ENCODE measurements at places on chromosomes 16 and 17.

- no peak for DNase-seq
These were observed 14.7 kb upstream of the CTCF start for GRCh38 chr16:67547423-67548264.

DNA sequence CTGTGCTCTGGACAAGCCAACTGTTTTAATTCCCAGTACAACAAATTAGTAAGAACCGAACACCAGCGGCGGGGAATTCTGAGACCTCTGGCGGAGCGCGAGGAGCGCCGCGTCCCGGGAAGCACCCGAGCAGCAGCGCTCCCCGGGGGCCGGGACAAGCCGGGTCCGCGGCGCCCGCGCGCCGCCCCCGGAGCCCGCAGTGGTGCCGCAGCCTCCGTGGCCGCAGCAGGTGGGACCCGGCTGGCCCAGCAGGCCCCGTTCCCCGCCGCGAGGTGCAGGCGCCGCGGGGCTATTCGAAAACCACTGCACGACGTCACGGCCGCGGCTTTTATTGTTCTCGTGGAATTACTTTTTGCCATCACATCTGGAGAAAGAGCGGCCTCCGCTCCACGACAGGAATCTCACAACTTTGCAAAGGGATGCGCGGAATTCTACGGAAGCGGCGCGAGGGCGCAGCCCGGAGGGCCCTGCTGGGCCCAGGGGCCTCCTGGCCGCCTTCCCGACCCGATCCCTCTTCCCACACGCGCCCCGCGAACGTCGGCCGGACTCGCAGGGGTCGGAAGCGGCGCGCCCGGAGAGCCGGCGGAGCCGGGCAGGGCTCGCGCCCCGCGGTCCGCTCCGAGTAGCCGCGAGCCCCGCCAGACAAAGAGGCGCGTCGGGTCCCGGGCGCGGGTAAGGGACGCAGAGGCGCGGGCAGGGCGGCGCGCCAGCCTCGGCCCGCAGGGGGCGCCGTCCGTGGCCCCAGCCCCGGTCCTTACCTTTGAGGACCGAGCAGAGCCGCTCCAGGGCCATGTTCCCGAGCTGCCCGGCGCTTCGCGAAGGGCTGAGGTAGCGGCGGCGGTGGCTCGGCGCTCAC lies 696 bp downstream of the NETO2 start:
- DNase-seq: peak; percentile 56

DNA sequence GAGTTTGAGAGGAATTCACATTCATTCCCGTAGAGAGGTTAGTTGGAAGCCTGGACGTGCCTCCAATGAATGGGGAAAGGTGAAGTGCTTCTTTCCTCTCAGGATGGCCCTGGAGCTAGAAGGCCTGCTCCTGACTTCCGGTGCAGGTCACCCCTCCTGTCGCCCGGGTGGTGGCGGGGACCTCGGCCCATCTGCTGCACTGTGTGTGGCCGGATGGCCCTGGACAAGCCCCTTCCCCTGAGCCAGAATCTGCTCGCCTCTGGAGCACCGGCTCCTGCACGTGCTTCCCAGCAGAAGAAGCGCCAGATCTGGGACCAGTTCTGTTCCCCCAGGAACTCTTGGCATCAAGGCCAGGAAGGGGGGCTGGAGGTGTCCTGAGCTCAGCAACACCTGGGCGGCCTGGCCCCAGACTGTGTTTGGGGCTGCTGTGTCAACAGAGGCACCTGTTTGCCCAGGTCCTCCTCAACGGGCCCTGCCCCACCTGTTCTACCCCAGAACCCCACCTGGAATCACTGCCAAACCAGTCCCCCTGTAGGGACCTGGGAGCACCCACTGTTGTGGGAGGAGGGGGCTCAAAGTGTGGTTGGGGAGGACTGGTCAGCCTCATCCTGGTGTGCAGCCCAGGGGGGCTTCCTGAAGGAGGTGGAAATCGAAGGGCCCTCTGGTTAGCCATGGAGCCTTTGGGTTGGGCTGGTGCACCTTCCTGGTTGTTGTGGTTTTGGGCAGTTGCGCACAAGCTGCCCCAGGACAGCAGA lies 5.1 kb upstream of the PERCC1 start:
- DNase-seq: no peak

DNA sequence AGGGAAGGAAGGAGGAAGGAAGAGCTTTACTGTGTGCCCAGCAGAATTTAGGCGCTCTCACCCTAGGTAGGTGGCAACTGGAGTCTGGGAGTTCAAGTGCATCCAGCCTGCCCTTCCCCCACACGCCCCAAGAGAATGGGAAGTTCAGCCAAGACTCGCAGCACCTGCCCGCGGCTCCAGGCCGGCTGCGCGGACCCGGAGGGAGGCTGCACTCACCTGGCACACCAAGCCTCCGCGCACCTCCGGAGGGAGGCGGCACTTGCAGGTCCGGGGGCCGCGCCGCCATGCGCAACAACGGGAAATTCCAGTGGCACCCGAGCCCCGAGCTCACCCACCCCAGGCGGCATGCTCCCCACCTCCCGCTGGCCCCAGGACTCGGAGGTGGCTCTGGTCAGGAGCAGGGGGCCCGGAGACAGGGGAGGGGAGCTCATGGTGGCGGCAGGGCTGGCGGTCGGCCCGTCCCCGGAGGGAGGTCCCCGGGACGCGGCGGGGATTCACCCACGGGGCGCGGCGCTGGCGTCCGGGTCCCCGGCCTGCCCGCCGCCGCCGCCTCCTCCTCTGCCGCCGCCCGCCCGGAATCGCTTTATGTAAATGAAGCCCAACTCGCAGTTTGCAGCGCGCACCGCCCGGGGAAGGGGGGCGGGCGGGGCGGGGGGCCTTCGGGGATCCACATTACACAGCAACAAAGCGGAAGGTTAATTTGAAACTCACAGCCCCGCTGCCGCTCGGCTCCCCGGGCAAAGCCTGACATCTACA lies at the start of gene ZFHX3:
Gene ZFHX3, minus strand, starts transcription at position 593 of the 756 bp plus-strand sequence. CDS start 87,983 bp downstream, outside the sequence.
- DNase-seq: peak; percentile 73

DNA sequence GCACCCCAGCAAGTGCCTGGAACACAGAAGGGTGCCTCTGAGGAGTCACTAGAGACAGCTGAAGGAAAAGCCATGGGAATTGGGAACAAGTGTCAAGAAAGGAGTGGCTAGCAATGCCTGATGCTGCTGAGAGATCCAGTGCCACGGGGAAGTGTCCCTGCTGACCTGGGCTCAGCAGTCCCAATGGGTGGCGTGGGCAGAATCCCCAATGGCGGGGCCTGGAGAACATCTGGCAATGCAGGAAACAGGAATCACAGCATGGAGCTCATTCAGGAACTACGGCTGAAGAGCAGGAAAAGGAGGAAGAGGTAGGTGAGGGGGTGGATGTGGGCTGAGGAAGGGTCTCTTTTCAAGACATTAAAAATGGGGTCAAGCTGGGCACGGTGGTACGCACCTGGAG lies 30.1 kb downstream of the UBE2O start:
- no peak for DNase-seq

GRCh38 chr16:70725912-70726828 lies 40.3 kb upstream of the MTSS2 start:
- no peak for DNase-seq

- no peak for DNase-seq
These were observed 14.1 kb downstream of the SPG7 start for GRCh38 chr16:89522287-89522686.

DNA sequence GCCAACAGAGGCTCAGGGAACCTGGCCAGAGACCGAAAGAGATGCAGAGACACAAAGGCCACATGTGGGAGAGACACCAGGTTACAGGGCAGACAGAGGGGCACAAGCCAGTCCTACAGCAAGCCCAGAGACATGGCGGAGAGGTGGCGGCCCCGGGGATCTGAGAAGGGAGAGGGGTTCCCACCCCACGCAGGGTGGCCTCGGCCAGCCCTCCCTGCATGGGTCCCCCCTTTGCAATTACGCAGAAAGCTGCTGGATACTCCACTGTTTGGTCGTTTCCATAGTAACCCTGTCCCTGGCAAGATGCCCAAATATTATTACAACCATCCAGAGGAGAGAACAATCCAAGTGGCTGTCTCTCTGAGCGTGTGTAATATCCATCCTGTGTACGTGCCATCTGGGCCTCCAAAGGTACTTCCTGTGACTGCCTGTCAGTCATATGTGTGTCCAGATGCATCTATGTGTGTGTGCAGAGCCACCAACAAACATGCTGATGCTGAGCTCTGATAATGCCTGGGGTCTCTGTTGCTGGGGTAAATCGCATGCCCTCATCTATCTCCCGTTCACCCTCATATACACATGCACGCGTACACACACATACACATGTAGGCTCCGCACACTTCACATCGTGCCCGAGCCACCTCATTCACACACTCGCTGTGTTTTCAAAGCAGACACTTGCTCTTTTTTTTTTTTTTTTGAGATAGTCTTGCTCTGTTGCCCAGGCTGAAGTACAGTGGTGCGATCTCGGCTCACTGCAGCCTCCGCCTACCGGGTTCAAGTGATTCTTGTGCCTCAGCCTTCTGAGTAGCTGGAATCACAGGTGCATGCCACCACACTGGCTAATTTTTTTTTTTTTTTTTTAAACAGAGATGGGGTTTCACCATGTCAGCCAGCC lies 5.5 kb downstream of the PCGF2 start:
- DNase-seq: peak; percentile 87

- DNase-seq: peak; percentile 22
These were observed at the start of gene WNK4 for GRCh38 chr17:42779936-42780850. WNK4 (plus strand) TSS chr17:42780610; CDS start chr17:42780699, 89 bp downstream.

DNA sequence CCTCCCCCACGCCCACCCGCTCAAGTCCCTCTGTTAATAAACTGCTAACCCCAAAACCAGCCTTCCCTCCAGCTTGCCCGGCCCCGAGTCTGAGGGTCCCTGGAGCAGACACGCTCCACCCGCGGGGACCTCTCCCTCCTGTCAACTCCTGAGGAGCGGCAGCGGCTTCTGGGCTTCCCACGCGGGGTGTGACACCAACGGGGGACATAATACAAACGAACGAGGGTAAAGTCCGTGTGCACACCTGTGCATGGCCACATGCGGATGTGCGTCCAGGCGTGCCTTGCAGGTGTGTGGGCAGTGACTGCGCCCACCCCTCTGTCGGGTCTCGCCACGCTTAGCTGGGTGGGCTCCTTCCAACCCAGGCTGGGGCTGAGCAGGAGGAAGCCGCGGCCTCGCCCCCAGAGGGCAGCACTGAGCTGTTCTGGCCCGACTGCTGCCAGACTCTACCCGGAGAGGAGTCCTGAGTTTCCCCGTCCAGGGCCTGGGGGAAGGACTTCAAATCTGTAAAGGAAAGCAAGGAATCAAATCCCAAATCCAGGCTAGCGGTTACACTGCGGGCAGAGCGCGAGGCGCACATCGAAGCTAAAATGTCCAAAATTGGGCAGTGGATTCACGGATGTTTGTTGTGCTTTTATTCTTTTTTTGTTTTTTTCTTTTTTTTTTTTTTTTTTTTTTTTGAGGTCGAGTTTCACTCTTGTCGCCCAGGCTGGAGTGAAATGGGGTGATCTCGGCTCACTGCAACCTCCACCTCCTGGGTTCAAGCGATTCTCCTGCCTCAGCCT lies 24.2 kb upstream of the KRT17 start:
- peak; percentile 78 for DNase-seq

DNA sequence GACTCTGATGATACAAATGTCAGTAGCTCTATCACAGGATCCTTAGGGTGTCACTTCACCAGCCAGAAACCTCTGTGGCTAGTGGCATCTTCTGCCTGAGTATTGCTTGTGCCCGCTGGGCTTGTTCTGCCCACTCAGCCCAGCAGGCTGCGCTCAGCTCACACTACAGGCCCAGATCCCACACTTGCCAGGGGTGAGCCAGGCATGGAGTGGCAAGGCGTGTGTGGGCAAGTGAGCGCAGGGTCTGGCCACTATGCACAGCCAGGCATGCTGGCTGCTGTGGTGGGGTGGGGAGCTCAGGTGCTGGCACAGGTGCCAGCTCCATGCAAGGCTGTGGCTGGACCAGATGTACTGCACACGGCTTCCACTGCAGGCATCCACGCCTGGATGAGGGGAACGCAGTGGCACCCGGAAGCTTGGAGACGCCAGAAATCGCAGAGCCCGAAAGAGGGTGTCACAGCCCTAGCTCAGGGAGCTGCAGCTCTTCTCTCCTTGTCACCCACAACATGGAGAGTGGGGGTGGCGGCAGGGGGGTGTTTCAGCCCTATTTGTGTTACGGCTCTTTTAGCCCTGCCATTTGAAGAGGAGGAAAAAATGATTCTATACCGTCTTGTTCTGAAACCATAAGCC lies 10.2 kb downstream of the CFAP97D1 start:
- DNase-seq: no peak

- peak; percentile 73 for DNase-seq
These were observed 4.0 kb downstream of the MAFG start for GRCh38 chr17:81923302-81924260.
